ENCODE measurements at places on chromosomes 6 and 20.

DNA sequence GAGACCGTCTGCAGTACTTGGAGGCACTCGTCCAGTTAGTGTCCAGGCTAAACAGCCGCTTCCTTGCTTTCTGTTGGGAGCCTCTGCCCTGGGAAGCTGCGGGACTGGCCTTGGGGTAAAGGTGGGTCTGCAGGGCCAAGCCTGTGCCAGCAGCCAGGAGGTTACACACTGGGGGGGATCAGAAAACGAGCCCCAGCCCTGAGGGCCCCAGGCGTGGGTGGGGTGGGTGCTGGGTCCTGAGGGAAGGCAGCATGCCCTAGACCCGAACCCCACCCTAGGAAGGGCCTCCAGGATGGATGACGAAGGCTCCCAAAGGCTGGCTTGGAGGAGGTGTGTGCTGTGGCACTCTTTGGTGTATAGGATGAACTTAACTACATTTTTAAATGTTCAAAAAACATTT is 335.2 kb downstream of the ZFAND3 start:
- H3K4me3 ChIP-seq, result no peak overlapping the region
- peaks cover 6% of the 10 kb centered on the region for H3K4me1 ChIP-seq

GRCh38 chr6:161333410-161333809 is 59.5 kb upstream of the AGPAT4 start:
- no peak overlapping the region for H3K4me3 ChIP-seq
- H3K4me1 ChIP-seq, result no peaks in the 10 kb centered on the region
- DNase-seq, result no peak
- no peaks in the 10 kb centered on the region for H3K27me3 ChIP-seq
- H3K36me3 ChIP-seq, result no peaks in the 10 kb centered on the region

- H3K27me3 ChIP-seq, result no peaks in the 10 kb centered on the region
- H3K4me1 ChIP-seq, result no peaks in the 10 kb centered on the region
These were observed 311.1 kb downstream of the MMUT start for GRCh38 chr6:49151957-49152356.

GRCh38 chr6:92864966-92865555 is 554.3 kb downstream of the EPHA7 start:
- H3K36me3 ChIP-seq, result no peaks in the 10 kb centered on the region
- H3K4me3 ChIP-seq, result no peak overlapping the region
- H3K4me1 ChIP-seq, result no peaks in the 10 kb centered on the region

GRCh38 chr20:32189691-32190615 is 17.6 kb downstream of the PLAGL2 start:
- H3K27ac ChIP-seq, result peak overlapping the region; percentile 45
- no peaks in the 10 kb centered on the region for H3K27me3 ChIP-seq
- H3K36me3 ChIP-seq, result no peaks in the 10 kb centered on the region
- DNase-seq, result peak; percentile 62
- H3K4me1 ChIP-seq, result peaks cover 3% of the 10 kb centered on the region

DNA sequence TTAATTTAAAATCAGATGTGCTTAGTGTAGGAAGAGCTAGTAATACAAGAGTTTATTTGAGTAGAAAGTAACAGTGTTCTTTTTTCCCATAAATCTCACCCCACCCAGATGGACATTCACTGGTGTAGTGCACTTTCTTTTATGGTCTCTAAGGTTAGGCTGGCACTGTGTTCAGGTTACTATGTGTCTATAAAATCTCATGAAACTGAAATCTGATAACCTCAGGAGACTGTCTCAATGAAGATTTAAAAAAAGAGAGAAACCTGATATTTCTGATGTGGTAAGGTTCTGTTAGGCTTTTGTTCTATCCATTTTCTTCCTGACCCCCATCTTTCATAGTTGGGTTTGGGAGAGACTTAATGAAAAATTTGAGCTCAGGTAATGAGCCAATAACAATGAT is 101.2 kb upstream of the CLVS2 start:
- DNase-seq, result no peak
- no peaks in the 10 kb centered on the region for H3K4me1 ChIP-seq
- no peaks in the 10 kb centered on the region for H3K36me3 ChIP-seq
- no peaks in the 10 kb centered on the region for H3K27me3 ChIP-seq
- no peak overlapping the region for H3K27ac ChIP-seq
- H3K4me3 ChIP-seq, result no peak overlapping the region

DNA sequence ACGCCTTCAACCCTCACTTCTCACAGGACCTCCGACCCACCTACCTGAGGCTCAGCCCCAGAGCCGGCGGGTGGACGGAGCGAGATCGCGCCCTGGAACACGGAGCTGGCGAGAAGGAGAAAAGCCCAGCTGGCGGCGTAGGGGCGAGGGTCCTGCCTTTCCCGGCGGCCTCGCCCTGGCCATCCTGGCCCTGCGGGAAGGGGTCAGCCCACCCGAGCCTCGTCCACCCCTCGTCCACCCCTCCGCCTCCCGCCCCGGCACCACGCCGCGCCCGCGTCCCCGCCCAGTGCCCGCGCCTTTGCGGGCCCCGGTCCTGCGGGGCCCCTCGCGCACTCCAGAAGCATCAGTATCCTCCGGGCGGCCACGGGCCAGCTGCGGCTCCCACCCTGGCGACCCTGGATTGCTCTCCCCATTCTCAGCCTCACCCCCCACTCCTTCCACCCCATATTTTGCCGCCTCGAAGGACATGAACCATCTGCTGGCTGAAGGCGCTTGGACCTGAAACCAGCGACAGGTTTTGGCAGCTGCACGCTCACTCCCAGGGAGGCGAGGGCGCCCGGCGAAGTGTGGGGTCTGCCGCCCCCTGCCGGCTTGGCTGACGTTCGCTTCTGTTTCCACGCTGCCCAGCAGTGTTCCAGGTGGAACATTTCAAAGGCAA is 65.1 kb downstream of the PLG start:
- no peaks in the 10 kb centered on the region for H3K27me3 ChIP-seq
- H3K36me3 ChIP-seq, result no peaks in the 10 kb centered on the region
- H3K27ac ChIP-seq, result no peak overlapping the region

- H3K27ac ChIP-seq, result no peak overlapping the region
- no peaks in the 10 kb centered on the region for H3K27me3 ChIP-seq
- no peak overlapping the region for H3K4me3 ChIP-seq
- H3K36me3 ChIP-seq, result no peaks in the 10 kb centered on the region
These were observed 106.7 kb downstream of the ADGRB3 start for GRCh38 chr6:68741501-68742386.

GRCh38 chr6:36023996-36024795 is at the start of gene SLC26A8:
Gene SLC26A8, minus strand, starts transcription at chr6:36024641. Its CDS starts 4,934 bp downstream, at chr6:36019707.
- peak; percentile 28 for DNase-seq
- H3K36me3 ChIP-seq, result no peaks in the 10 kb centered on the region
- peak within 1 kb of the TSS; percentile 7 for H3K4me3 ChIP-seq
- H3K27me3 ChIP-seq, result no peaks in the 10 kb centered on the region
- no peaks in the 10 kb centered on the region for H3K4me1 ChIP-seq

DNA sequence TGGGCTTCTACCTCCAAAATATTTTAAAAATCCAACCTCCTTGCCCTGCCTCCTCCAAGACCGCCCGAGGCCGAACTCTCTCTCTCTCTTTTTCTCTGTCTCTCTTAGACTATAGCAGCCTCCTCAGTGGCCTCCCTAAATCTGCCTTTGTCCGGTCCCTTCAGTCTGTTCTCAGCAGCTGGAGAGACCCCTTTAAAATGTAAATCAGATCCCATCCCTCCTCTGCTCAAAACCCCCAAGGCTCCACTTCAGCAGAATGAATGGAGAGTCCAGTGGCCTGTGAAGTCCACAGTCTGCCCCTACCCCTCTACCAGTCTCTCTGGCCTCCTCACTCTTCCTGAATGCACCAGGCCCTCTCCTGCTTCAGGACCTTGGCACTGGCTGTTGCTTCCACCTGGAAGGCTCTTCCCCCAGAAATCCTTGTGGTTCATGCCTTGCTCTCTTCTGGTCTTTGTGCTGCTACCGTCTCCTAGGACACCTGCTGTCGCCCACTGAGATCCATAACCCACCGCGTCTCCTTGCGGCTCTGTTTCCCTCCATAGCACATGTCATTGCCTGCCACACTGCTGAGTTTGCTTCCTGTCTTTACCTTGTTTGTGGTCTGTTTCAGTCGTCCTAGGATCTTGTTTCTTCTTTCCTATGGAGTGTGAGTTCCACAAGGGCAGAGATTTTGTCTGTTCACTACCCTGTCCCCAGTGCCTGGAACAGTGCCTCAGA is 6.0 kb downstream of the MLN start:
- no peaks in the 10 kb centered on the region for H3K27me3 ChIP-seq
- no peaks in the 10 kb centered on the region for H3K36me3 ChIP-seq
- no peak for DNase-seq

DNA sequence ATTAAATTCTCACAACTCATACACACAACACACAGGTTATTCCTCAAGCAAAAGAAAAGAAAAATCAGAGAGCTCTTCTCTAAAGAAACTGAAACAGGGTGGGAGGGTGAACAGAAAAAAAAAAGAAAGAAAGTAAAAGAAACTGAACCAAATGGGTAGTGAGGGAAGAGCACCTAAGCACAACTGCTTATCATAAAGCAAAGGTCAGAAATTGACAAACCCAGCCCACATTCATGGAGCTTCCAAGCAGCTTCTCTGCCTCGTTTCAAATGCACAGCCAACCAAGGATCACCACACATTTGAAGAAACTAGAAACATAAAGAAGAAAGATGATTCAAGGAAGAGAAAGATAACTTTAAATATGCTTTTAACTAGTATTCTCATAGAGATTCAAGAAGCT is 90.5 kb downstream of the RNGTT start:
- no peaks in the 10 kb centered on the region for H3K27me3 ChIP-seq
- no peak overlapping the region for H3K27ac ChIP-seq
- H3K4me1 ChIP-seq, result no peaks in the 10 kb centered on the region

- H3K27ac ChIP-seq, result peak overlapping the region; percentile 1
- no peak overlapping the region for H3K4me3 ChIP-seq
- DNase-seq, result peak; percentile 45
- H3K27me3 ChIP-seq, result no peaks in the 10 kb centered on the region
- peaks cover 13% of the 10 kb centered on the region for H3K4me1 ChIP-seq
These were observed 31.6 kb downstream of the MTRES1 start for GRCh38 chr6:107059606-107060005.

GRCh38 chr6:48613231-48613949 is 502.4 kb upstream of the PTCHD4 start:
- no peaks in the 10 kb centered on the region for H3K4me1 ChIP-seq
- H3K27me3 ChIP-seq, result no peaks in the 10 kb centered on the region
- H3K4me3 ChIP-seq, result no peak overlapping the region
- H3K36me3 ChIP-seq, result no peaks in the 10 kb centered on the region

DNA sequence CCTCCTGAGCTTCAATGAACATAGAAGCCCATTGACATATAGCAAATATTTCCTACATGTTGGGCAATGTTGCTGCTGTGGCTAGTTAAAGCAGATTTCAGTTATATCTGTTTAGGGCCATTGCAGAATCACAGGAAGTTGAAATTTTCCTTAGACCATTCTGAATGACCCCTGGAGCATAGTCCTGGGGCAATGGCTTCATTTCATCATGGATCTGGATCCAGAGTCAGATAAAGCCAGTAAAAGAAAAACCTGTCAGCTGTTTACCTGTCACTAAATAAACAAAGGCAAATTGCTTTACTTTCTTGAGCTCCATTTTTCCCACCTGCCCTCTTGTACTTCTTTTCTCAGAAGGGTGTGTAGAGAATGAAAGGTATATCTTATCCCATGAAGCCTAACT is 494.0 kb upstream of the MAP3K7 start:
- H3K36me3 ChIP-seq, result no peaks in the 10 kb centered on the region
- H3K4me1 ChIP-seq, result no peaks in the 10 kb centered on the region
- no peak for DNase-seq
- H3K27me3 ChIP-seq, result no peaks in the 10 kb centered on the region

DNA sequence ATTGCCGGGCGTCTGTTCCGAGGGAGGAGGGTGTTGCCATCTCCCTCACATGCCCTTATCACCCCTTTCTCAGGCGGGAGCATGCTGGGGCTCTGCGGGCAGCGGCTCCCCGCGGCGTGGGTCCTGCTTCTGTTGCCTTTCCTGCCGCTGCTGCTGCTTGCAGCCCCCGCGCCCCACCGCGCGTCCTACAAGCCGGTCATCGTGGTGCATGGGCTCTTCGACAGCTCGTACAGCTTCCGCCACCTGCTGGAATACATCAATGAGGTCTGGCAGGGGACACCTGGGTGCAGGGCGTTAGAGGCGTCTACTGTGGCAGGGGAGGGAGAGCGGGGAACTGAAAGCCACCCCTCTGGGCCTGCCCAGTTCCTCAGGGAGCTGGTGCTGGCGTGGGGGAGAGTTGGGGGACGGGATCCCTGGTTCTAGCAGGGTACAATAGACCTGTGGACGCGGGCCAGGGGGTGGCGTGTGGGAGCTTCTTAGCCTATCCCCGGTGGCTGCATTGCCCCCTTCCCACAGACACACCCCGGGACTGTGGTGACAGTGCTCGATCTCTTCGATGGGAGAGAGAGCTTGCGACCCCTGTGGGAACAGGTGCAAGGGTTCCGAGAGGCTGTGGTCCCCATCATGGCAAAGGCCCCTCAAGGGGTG is 697 bp downstream of the PPT2 start:
- H3K4me3 ChIP-seq, result peak overlapping the region; percentile 95
- peak; percentile 90 for DNase-seq
- peaks cover 2% of the 10 kb centered on the region for H3K36me3 ChIP-seq
- peaks cover 15% of the 10 kb centered on the region for H3K4me1 ChIP-seq
- H3K27ac ChIP-seq, result peak overlapping the region; percentile 62

GRCh38 chr20:36336954-36337704 is 31.0 kb downstream of the DLGAP4 start:
- H3K4me1 ChIP-seq, result peaks cover 2% of the 10 kb centered on the region
- H3K27ac ChIP-seq, result no peak overlapping the region
- DNase-seq, result peak; percentile 37
- no peaks in the 10 kb centered on the region for H3K27me3 ChIP-seq
- no peak overlapping the region for H3K4me3 ChIP-seq

DNA sequence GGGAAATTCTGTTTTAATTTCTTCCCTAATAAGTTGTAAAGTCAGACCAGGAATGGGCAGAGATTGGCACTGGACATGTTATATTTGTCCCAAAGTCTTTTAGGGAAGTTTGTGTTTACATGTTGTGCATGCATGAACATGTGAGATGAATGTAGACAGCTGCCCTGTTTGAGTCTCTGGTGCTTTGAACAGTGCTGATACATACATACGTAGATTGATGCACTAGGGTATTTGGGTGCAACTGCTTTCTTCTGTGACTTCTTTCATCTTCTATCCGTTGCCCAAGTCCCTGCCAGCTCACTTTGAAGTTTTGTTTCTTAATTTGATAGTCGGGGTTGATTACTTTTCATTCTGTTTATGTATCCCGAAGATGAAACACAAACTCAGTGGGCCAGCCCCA is 200.6 kb downstream of the DTNBP1 start:
- H3K4me3 ChIP-seq, result no peak overlapping the region
- H3K27ac ChIP-seq, result no peak overlapping the region
- peaks cover 12% of the 10 kb centered on the region for H3K4me1 ChIP-seq

- H3K27me3 ChIP-seq, result no peaks in the 10 kb centered on the region
- H3K4me3 ChIP-seq, result no peak overlapping the region
- no peaks in the 10 kb centered on the region for H3K4me1 ChIP-seq
- no peaks in the 10 kb centered on the region for H3K36me3 ChIP-seq
These were observed 144.9 kb downstream of the WDR27 start for GRCh38 chr6:169556758-169557548.
